ENCODE measurements at places on chromosomes 16 and 17.

- DNase-seq, result peak; percentile 3
Measured at GRCh38 chr16:20901436-20902112, 1.0 kb downstream of the LYRM1 start.

GRCh38 chr17:80257716-80258213, 2.9 kb upstream of the RNF213 start:
- no peak for DNase-seq

GRCh38 chr17:61457226-61457983, 5.2 kb downstream of the TBX4 start:
- DNase-seq, result no peak

GRCh38 chr17:79473111-79473875, 137.6 kb downstream of the RBFOX3 start:
- DNase-seq, result no peak

DNA sequence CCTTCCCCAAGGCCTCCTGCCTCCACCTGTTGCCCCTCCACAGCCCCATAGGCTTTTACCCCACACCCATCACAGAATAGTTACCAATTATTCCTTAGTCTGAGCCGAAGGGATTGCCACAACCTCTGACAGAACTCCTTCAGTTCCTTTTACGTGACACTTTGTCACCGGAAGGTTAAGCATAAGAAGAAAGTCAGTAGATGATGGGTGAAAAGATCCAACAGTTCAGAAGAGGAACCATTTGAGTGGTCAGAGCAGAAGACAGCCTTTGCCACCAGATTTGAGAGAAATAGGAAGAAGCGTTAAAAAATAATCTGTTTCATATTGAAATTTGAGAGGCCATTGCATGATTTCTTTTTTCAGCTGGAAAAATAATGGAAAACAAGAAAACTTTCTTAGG, 1.2 kb downstream of the SRR start:
- no peak for DNase-seq

DNA sequence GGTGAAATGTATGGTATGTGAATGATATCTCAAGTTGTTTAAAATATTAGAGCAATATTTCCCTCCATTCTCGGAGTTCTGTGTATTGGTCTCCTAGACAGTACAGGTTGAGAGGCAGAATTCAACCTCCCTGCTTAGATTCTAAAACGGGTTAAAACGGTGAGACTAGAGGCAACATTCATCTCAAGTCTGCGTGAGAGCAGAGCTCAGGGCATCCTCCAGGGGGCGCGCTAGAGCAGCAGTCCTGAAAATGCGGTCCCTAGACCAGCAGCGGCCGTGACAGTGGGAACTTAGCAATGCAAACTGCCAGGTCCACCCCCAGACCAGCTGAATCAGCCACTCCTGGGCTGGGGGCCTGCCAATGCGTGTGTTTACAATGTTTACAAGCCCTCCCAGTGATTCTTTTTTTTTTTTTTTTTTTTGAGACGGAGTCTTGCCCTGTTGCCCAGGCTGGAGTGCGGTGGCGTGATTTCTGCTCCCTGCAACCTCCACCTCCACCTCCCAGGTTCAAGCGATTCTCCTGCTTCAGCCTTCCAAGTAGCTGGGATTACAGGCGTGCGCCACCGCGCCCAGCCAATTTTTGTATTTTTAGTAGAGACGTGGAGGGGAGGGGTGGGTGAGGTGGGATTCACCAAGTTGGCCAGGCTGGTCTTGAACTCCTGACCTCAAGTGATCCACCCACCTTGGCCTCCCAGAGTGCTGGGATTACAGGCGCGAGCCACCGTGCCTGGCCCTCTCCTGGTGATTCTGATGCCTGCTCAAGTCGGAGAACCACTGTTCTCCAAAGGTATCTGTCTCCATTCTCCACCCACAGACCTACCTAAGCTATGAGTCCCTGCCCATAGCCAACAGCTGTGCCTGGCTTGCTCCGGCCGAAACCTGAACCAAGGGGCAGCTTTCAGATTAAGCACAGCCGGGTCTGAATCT, 24.2 kb downstream of the KLHL36 start:
- DNase-seq, result peak; percentile 73

DNA sequence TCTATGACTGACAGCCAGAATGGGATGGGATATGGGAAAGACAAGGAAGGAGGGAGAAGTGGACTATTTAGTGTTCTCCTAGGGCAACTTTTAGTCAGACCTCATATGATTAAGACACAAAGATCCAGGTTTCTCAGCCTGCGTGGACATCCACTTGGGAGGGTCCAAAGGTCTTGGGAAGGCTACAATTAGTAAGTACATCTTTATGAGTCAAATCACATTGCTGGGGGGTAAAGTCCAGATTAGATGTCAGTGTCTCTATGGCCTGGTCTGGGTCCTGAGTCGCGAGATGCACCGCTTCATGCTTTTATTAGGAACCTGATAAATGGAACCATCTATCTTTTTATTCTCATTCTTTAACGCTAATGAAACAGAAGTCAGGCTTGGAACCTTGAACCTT, 378.4 kb upstream of the ASIC2 start:
- no peak for DNase-seq

- no peak for DNase-seq
Measured at GRCh38 chr17:69684251-69684650, 269.8 kb downstream of the MAP2K6 start.
